ENCODE measurements at places on chromosomes 1 and 21.

DNA sequence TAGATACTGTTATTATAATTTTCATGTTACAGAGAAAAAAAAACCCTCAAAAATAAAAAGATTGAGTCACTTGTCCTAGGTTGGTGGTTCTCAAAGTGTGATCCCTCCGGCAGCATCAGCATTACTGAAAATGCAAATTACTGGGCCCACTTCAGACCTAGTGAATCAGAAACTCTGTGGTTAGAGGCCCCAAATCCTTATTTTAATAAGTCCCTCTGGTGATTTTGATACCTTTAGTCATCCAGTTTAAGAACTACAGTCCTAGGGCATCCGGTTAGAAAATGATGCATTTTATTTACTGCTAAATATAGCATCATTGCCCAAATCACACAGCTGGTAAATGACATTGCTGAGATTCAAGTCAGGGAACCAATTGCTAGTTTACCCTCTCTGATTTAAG, 203.7 kb upstream of the RUNX1 start:
- no peak for DNase-seq

GRCh38 chr1:88695781-88696180, 11.7 kb downstream of the PKN2 start:
- no peak for DNase-seq

GRCh38 chr1:110119843-110120242, 7.6 kb downstream of the UBL4B start:
- no peak for DNase-seq

DNA sequence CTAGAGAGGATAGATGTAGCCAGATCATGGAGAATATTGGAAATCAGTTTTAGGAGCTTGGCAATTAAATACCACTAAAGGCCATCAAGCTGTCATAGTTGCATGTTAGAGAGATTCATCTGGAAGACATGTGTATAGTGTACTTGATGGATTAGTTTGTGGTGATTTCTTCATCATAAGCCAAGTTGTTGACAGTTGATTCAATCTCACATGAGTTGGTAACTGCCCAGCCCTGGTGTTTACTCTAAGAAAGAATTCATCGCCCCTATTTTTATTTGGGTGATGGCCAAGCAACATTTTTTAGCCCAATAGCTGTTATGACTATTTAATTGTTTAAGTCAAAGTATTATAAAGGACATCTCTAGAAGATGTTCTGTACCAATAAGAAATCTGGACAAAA, 737.6 kb downstream of the PLA2G4A start:
- DNase-seq, result no peak

GRCh38 chr1:174036798-174037197, 14.6 kb upstream of the RC3H1 start:
- DNase-seq, result no peak

GRCh38 chr1:120178799-120179756, 2.8 kb upstream of the SEC22B start:
- DNase-seq, result no peak

GRCh38 chr1:234837713-234838112, 227.7 kb upstream of the IRF2BP2 start:
- peak; percentile 16 for DNase-seq

- DNase-seq, result no peak
Measured at GRCh38 chr1:53710584-53710983, 28.4 kb downstream of the GLIS1 start.

- no peak for DNase-seq
Measured at GRCh38 chr1:43671193-43671592, 21.2 kb downstream of the KDM4A start.

DNA sequence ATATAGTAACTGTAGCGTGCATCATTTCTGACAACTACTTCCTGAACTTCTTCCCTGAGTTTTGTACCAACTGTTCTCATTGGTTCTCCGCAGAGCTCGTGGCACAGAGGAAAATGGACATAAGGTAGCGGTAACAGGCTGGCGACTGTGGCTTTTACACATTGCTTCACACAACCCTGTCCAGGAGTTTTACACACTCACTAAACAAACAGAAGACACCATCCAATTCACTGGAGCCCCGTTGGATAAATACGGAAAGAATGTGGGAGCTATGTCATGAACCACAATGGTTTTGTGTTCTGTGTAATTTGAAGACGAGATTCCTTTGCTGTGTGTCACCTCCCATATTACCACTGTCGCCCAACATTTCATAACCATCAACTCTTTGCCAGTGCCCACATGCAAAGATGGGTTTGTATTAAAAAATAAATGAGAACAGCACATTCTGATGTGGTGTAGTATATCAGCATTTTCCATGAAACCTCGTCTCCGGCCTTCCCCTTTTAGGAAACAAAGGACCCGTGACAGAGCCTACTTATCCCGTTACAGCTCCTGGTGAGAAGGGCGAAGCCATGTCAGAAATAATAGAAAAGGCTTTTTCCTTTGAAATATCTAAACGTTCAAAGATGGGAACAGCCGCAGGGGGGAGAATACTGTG, 47.4 kb upstream of the ENAH start:
- DNase-seq, result peak; percentile 81

DNA sequence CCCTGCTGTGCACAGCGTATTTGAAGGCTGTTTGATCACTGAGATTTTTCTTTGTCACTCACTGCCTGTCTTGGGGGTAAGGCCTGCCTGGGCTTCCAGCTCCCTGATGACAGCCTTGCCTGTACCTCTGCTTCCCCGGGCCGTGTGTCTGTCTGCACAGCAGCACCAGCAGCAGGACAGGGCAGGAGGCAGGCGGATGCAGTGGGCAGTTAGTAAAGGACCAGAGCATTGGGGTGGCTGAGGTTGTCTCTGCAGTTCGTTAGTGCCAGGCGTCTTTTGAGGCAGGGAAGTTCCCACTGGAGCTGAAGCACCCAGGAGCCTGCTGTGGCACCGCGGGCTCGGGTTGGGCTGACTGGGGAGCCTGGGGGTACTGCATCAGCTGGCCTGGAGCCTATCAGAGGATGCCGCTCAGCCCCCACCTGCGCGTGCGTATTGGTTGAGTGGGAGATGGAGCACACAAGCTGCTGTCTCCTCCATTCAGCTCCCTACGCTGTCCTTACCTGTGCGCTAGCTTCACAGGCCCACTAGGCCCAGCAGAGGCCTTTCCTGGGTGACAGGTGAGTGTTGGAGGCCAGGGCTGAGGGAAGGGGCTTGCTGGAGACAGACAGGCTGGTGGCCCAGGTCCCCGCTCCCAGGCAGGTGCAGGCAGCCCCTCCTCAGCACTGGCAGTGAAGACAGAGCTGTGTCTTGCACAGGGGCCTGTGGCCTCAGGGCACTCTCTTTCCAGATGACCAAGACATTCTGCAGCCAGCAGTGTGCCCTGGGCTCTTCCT, 28.2 kb downstream of the SNAP47 start:
- no peak for DNase-seq

DNA sequence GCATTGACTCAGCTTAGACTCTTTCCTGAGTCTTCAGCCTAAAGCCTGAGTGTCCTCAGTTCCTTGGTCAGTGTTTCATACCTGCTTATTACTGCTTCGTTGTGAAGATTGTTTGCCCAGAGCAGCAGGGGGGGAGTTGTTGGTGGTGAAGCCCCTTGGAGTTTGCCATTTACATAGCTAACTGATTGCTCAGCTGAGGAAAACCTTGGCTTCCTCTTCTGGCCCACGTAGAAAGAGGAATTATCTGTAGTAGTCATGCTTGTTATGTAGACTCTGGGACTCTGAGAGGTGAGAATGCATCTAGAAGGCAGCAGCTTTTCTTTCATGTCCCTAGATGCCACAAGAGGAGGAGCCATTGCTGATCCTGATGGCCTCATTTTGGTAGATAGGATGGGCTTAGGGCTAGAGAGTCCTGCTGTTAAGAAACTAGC, 125.9 kb downstream of the MAST2 start:
- DNase-seq, result peak; percentile 11

DNA sequence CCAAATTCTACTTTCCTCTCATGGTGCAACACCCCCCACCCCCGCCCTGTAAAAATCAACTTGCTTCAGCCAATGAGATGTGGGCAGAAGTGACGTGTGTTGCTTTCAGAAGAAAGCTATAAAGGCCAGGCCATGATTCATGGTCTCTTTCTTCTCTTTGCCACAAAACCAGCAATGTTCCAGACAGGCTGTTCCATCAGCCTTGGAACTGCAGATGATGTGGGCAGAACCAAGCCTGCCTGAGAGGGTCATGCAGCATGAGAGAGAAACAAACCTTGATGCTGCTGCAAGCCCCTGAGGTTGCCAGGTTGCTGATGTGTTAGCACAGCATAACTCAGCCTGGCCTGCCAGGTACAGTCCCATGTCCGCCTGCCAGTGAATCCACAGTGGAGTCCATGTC, 41.8 kb downstream of the MIS18A start:
- DNase-seq, result no peak

GRCh38 chr1:71428029-71428428, 347.2 kb upstream of the ZRANB2 start:
- DNase-seq, result no peak

GRCh38 chr1:116127848-116128540, 16.8 kb downstream of the MAB21L3 start:
- no peak for DNase-seq

DNA sequence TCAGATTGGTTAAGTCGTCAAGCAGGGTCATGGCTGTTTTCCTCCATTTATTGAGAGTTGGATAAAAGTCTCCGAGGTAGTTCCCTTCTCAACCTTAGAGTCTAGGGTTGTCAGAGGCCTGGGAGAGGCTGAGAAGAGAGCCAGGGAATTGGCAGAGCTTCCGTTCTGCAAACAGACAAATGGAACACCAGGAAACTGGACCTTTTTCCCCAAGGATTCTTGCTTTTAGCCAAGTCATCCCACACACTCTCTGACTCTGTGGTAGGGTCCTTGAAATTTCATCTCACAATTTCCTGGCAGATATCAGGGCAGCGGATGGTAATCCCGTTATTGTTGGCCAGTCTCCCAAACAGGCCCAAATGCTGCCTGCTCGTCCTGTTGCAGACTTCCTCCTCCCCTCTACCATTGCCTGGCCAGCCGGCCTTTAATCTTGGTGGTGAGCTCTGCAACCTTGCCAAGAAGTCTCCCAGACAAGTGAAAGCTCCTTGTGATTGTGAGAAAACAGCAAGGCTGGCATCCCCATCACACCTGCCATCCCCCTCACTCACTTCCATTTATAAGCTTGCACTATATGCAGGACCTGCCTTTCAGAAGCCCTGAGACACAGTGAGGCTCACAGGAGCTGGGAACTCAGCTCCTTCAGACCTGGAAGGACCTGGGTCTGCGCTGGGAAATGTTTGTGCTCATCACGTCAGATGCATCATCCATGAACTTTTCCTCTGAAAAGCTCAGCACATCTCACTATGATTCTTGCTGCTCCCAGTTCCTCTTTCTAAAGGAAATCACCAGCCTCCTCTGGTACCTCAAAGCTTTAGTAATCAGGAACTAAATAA, 13.7 kb upstream of the SRP9 start:
- DNase-seq, result peak; percentile 59

- DNase-seq, result peak; percentile 3
Measured at GRCh38 chr21:46564391-46564790, 40.5 kb downstream of the S100B start.

DNA sequence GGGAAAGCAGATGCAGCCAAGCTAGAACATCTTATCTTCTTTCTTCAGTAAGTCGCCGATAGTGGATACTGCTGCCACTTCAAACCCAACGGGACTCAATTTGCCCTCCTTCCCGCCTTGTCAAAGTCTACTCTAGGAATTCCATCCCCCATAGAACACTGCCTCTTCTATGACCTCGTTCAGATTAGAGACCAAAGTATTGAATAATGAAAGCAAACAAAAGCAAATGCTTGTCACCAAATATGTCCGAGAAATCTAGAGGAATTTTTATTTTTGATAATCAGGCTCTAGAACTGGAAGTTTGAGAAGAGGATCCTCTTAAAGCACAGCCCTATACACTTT, 853 bp upstream of the RRAGC start:
- no peak for DNase-seq

DNA sequence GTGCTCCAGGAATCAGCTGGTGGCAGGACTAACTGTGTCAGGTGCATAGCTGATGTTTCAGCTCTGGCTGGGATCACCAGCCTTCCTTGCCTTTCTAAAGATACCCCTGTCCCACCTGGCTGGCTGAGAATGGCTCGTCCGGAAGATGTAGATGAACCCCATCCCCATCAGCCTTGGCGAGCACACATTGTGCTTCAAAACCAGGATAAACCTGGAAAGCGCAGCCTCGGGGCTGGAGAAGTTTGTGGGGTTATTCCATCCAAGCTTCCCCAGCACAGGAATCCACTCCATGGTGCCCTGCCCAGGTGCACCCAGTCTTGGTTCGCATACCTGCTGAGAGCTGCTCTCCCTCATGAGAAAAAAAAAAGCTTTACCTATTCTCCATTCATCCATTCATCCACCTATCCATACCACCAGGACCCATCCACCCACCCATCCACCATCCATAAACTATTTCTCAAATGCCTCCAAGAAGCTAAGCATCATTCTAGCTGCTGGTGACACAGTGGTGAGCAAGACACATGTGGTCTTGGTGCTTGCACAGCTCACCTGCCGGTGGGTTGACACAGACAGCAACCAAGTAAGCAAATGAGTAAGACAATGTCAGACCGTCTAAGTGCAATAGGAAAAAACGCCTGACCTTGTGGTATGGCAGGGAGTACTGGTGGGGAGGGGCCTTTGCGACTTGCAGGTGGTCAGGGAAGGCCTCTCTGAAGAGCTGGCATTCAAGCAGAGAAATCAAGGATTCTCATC, 94.0 kb downstream of the DMRTB1 start:
- DNase-seq, result no peak

- DNase-seq, result no peak
Measured at GRCh38 chr1:72930528-72930927, 648.2 kb upstream of the NEGR1 start.

- no peak for DNase-seq
Measured at GRCh38 chr1:67705735-67706453, 20.9 kb downstream of the GADD45A start.

DNA sequence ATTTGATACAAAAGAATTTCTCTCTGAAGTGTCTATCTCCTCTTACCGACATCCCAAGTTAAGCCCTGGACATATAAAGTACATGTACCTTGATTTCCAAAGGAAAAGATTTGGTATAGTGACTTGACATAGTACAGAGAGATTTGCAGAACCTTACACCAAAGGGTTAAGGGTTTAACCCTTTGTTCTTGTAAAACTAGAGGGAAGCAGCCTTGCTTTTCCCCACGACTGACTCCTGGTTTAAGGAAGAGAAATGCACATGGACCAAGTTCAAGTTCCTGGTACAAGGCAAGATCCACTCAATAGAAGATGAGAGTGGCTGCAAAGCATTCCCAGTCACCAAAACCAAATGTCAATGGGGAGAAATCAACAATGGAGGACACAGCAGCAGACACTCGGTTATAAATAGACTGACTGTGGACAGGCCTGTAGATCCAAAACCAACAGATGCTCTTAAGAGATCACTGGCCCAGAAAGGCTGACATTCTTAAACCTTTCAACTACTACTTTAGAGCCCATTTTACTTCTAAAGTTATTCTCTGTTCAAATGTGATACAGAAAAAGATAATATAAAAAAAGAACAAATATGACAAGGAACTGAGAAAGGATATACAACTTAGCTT, 69.4 kb downstream of the PUM1 start:
- DNase-seq, result no peak

- peak; percentile 33 for DNase-seq
Measured at GRCh38 chr1:20192364-20192763, 6.0 kb upstream of the PLA2G2C start.

All from MV-4-11 (cell line).